ENCODE measurements at places on chromosomes 16 and 17. TPM values are rescaled to one million over a fixed set of nuclear protein-coding genes. Genes with fewer than 3 reads are reported as not detected.

The TXNL4B gene
- total RNA-seq: 16.1 TPM

The C16orf74 gene
- 3.5 TPM for total RNA-seq

The FAM83G gene
- total RNA-seq: 8.0 TPM

The MEFV gene
- total RNA-seq: 4.1 TPM

The KRT222 gene
- total RNA-seq: 6.6 TPM

Measured in kidney (tissue), 22 donors.